ENCODE measurements at places on chromosomes 3 and 15. TPM values are rescaled to one million over a fixed set of nuclear protein-coding genes. Genes with fewer than 3 reads are reported as not detected.

Gene PLA2G4D
- not detected for total RNA-seq

Gene CACNA1D
- 2.4 TPM for total RNA-seq

Gene RPL39L
- 8.2 TPM for total RNA-seq

Gene GP5
- total RNA-seq: 0.21 TPM

Gene APBA2
- 0.85 TPM for total RNA-seq

Gene CLDN11
- total RNA-seq: 12.9 TPM

Gene ANKDD1A
- 3.9 TPM for total RNA-seq

Gene BUB1B
- total RNA-seq: 0.71 TPM

Gene ADGRG7
- not detected for total RNA-seq

Gene CCR1
- total RNA-seq: 11.0 TPM

Gene XIRP1
- 160 TPM for total RNA-seq

Gene LRRIQ4
- total RNA-seq: not detected

Gene MYL3
- 157 TPM for total RNA-seq

Gene LYZL4
- total RNA-seq: not detected

Gene NR2F2
- total RNA-seq: 43.5 TPM

Gene PLA2G4F
- total RNA-seq: 1.5 TPM

Gene SPSB4
- total RNA-seq: 3.0 TPM

Gene AQP9
- 2.9 TPM for total RNA-seq

Gene MUC20
- total RNA-seq: 4.7 TPM

All from left cardiac atrium (tissue), 4 donors.